ENCODE measurements at places on chromosomes 4 and X.

DNA sequence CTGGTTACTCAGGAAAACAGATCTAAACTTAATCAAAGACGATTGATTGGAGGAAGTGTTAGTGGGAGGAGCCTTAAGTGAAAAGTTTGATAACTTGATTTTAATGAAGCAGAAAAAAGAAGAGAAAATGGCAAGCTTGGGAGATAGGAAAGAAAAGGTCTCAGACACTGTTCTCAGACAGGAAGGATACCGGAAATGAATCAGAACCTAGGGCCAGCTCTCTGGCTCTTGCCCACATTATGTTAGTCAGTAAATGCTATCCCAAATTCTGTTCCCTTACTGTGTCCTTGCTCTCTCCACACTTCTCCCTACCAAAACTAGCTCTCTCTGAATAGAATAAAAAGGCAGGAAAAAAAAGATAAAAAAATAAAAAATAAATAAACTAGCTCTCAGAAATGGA, 48.6 kb upstream of the TMEM164 start:
- no peak for DNase-seq

GRCh38 chr4:88177983-88178625, 19.7 kb upstream of the ABCG2 start:
- DNase-seq, result no peak

GRCh38 chr4:135966936-135967335, 1565.4 kb downstream of the PCDH18 start:
- no peak for DNase-seq

- no peak for DNase-seq
These were observed 77.5 kb downstream of the CRLF2 start for GRCh38 chrX:1134976-1135375.

- no peak for DNase-seq
These were observed 87.6 kb downstream of the DCUN1D4 start for GRCh38 chr4:51930557-51930956.

GRCh38 chr4:33054161-33054560, 2334.0 kb downstream of the PCDH7 start:
- no peak for DNase-seq

All from stimulated activated CD4-positive, alpha-beta T cell treated with anti-CD3 and anti-CD28 coated beads, Interleukin-4, amount 100 ng/mL, for 4 hours (primary cell).